Brain (organoid and tissue), 16 donors: ENCODE measurements at places on chromosomes 7 and 10. TPM values are rescaled to one million over a fixed set of nuclear protein-coding genes. Genes with fewer than 3 reads are reported as not detected.

The CCL26 gene
- polyA plus RNA-seq: not detected

The DNAJB6 gene
- polyA plus RNA-seq: 191 TPM

The CEP55 gene
- 15.2 TPM for polyA plus RNA-seq

The CPN1 gene
- not detected for polyA plus RNA-seq

The WNT8B gene
- polyA plus RNA-seq: 0.80 TPM

The NUDT5 gene
- 101 TPM for polyA plus RNA-seq

The PPP1R3C gene
- polyA plus RNA-seq: 8.7 TPM

The NPC1L1 gene
- polyA plus RNA-seq: not detected
